ENCODE measurements at places on chromosomes 1 and 21. TPM values are rescaled to one million over a fixed set of nuclear protein-coding genes. Genes with fewer than 3 reads are reported as not detected.

EFNA3 gene
- 0.46 TPM for total RNA-seq

ANGPTL1 gene
- total RNA-seq = 35.2 TPM

GPR37L1 gene
- 0.04 TPM for total RNA-seq

CASP9 gene
- total RNA-seq = 14.2 TPM

CXADR gene
- 42.1 TPM for total RNA-seq

SLC39A1 gene
- total RNA-seq = 30.4 TPM

DNA sequence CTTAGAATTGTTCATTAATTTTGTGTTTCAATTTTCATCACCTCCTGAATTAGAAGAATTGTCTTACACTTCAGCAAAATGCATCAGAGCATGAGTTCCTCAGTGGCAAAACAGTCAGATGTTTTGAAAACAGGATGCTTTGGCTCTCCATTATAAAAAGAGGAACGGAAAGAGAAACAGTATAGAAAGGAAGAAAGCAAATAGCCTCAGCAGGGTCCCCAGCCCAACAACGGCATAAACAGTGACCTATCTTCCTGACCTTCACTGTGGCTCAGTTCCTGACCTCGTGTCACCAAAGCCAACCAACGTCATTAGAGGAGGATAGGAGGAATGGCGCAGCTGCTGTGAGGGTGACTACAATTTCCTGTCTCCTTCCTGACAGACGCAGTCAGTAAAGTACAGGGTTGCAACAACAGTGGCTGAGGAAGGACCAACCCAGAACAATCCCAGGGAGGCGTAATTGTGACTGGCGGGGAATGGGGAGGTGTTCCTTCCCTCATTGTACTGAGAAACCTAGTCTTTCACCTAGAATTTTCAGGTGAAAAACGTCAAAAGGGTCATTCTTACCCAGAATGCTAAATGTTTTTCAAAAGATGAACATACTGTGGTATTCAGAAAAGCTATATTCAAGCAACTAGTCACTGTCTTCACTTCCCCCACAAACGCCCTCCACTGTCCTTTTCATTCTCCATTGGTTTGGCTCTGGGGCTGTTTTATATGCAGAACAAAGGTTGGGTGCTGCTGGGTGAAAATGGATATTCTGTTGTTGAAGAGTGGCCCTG is 197.9 kb upstream of the SGIP1 start:
- H3K27me3 ChIP-seq = no peaks in the 10 kb centered on the region
- DNase-seq = peak; percentile 50
- peak overlapping the region; percentile 69 for H3K4me3 ChIP-seq
- peaks cover 78% of the 10 kb centered on the region for H3K4me1 ChIP-seq

GRCh38 chr1:206101351-206102045 is 15.7 kb downstream of the AVPR1B start:
- no peak for DNase-seq
- no peaks in the 10 kb centered on the region for H3K4me1 ChIP-seq
- no peak overlapping the region for H3K4me3 ChIP-seq
- no peaks in the 10 kb centered on the region for H3K36me3 ChIP-seq
- H3K27ac ChIP-seq = no peak overlapping the region

- H3K4me3 ChIP-seq = no peak overlapping the region
- peaks cover 17% of the 10 kb centered on the region for H3K4me1 ChIP-seq
- no peak for DNase-seq
- no peaks in the 10 kb centered on the region for H3K27me3 ChIP-seq
- no peaks in the 10 kb centered on the region for H3K36me3 ChIP-seq
Observed at GRCh38 chr21:28522014-28522799, 470.5 kb downstream of the LTN1 start.

- H3K27ac ChIP-seq = no peak overlapping the region
- no peak overlapping the region for H3K4me3 ChIP-seq
Observed at GRCh38 chr1:25747046-25747719, 52.8 kb upstream of the SELENON start.

DNA sequence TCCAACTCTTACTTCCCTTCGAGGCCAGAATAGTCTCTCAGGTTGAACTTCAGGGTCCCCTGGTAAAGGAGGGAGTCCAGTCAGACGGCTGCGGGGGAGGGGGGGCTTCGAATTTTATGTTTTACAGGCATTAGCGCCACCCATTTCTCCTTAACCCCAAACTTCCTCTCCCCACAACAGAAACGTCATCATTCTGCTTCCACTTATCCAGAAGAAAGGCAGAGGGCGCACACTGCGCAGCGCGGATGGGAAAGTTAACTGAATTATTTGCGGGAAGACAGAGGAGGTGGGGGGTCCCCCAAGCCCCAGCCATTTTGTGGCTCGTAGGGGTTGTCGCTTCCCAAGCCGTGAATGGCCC is 529 bp upstream of the PRMT2 start:
- peak overlapping the region; percentile 95 for H3K27ac ChIP-seq
- peak; percentile 74 for DNase-seq
- H3K4me3 ChIP-seq = peak overlapping the region; percentile 89
- H3K36me3 ChIP-seq = peaks cover 13% of the 10 kb centered on the region
- no peaks in the 10 kb centered on the region for H3K4me1 ChIP-seq

DNA sequence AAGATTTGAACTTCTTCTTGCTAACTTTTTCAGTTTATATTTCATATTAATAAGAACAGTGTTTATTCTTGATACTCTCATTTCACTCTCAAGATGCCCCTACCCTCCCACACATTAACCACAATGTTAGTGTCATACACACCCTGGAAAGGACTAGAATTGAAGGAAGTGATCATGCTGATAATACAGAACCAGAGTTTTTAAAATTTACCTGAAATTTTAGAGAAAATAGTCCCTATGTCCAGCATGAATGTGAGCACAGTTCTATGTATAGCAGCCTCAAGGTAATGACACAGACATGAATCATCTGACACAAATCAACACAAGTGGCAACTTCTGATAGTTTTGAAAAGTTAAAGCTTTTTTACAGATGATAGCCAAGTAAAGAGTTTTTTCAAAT is 26.0 kb downstream of the RGS1 start:
- no peak overlapping the region for H3K27ac ChIP-seq
- DNase-seq = no peak
- H3K4me3 ChIP-seq = no peak overlapping the region
- no peaks in the 10 kb centered on the region for H3K27me3 ChIP-seq

GRCh38 chr1:16117369-16117768 is 38.5 kb downstream of the EPHA2 start:
- peaks cover 12% of the 10 kb centered on the region for H3K4me1 ChIP-seq
- no peak overlapping the region for H3K4me3 ChIP-seq
- no peak overlapping the region for H3K27ac ChIP-seq

- no peak overlapping the region for H3K4me3 ChIP-seq
- DNase-seq = no peak
- H3K36me3 ChIP-seq = no peaks in the 10 kb centered on the region
- H3K4me1 ChIP-seq = no peaks in the 10 kb centered on the region
- H3K27ac ChIP-seq = no peak overlapping the region
- no peaks in the 10 kb centered on the region for H3K27me3 ChIP-seq
Observed at GRCh38 chr1:246404078-246404477, 103.0 kb downstream of the SMYD3 start.

DNA sequence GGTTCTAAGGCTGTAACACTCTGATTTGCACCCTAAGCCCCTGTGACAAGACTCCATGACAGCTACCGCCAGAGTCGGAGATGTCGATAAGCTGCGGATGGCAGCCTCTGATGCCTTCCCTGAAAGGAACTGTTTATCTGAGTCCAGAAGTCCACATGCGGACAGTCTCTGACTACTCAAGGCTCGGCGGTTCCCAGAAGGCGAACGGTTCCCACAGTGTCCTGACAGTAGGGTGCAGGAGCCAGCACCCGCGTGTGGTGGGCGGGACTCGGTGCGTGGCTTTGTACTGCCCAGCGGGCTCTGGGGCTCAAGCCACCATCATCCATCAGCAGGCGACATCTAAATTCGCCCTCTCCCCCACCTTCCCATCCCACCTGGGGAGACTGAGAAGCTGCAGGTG is 30.7 kb downstream of the LRP8 start:
- no peaks in the 10 kb centered on the region for H3K27me3 ChIP-seq
- DNase-seq = no peak
- no peaks in the 10 kb centered on the region for H3K36me3 ChIP-seq
- H3K4me1 ChIP-seq = no peaks in the 10 kb centered on the region
- H3K27ac ChIP-seq = no peak overlapping the region

DNA sequence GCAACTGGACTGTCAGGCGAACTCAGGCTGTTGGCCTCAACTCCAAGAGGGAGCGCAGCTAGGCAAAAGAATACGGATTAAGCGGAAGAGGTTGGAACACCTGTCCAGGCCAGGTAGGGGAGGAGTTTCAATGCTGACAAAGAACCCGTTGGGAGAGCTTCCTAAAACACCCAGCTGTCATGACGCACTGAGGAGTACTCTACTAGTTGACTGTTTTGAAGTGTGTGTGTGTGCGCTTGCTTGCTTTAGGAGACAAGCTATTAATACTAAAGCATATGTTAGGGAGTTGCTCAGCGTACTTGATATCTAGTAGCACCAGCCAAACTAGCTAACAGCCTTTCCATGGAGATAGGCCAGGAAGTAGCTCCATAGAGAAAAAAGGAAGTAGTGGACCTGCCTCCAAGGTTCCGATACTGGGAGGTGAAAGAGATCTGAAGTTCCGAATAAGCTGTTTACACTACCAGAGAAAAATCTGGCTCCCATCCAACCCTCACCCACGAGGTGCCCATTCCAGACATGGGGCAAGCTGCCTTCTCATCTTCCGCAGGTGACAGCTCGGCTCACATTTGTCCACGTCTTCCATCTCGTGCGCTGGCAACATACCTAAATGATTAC is 974 bp upstream of the FNBP1L start:
- peak overlapping the region; percentile 86 for H3K27ac ChIP-seq
- peak overlapping the region; percentile 94 for H3K4me3 ChIP-seq
- peaks cover 23% of the 10 kb centered on the region for H3K4me1 ChIP-seq
- DNase-seq = peak; percentile 33

- no peak overlapping the region for H3K4me3 ChIP-seq
- no peaks in the 10 kb centered on the region for H3K36me3 ChIP-seq
- DNase-seq = no peak
- H3K4me1 ChIP-seq = no peaks in the 10 kb centered on the region
- H3K27me3 ChIP-seq = peaks cover 58% of the 10 kb centered on the region
- H3K27ac ChIP-seq = no peak overlapping the region
Observed at GRCh38 chr1:24957016-24957807, 27.1 kb upstream of the RUNX3 start.

DNA sequence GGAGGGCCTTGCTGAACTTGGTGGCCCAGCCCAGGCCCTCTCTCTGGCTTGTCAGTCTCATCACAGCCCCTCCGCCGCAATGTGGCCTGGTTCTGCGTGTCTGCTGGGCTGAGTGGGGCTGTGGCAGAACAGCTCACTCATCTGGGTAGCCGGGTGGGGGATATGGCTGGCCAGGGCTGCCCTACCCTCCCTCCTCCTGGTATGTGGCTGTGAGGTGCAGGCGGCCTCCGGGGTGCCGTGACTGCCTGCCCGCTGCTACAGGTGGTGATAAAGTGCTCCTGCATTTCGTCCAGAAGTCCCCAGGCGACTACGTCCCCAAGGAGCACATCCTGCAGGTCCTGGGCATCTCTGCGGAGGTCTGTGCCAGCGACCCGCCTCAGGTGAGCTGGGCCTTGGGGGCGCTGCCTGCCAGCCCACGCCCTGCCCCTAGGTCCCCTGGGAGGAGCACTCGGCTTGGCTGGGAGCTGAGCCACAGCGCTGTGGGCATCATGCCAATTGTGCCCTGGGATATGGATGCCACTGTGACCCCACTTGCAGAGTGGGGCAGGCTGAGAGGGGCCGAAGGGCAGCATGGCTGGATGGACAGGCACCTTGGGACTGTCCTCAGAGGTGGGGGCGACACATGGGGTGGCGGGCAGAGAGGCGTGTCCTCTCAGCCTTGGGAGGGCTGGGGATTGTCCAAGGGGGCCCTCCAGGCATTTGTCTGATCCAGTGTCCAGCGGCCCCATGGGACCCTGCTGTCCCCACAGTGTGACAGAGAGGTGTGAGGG is 2.3 kb downstream of the PRXL2B start:
- no peak overlapping the region for H3K27ac ChIP-seq
- no peak for DNase-seq
- H3K4me3 ChIP-seq = no peak overlapping the region
- no peaks in the 10 kb centered on the region for H3K36me3 ChIP-seq

GRCh38 chr21:45084121-45084520 is 9.7 kb downstream of the ADARB1 start:
- H3K4me1 ChIP-seq = peaks cover 25% of the 10 kb centered on the region
- H3K27me3 ChIP-seq = no peaks in the 10 kb centered on the region
- H3K36me3 ChIP-seq = no peaks in the 10 kb centered on the region
- DNase-seq = no peak

Data from heart right ventricle (tissue), 16 donors.